ENCODE measurements at places on chromosomes 7 and 10. TPM values are rescaled to one million over a fixed set of nuclear protein-coding genes. Genes with fewer than 3 reads are reported as not detected.

DNA sequence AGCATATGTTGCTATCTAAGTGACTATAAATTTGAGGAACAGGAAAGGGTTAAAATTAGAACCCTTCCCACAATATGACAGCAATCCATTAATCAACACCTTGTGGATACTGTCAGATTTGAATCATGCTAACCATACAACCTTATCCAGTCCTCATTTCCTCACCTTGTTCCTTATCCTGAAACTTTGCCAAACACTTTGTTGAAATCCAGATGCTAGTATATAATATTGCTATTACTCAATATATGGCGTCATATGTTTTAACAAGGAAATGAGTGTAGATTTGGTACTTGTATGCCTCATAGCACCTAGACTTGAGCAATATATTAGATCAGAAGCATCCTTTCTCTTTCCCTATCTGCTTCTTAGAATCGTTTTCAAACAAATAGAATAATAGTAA lies 66.3 kb upstream of the SLC25A13 start:
- no peak for DNase-seq

DNA sequence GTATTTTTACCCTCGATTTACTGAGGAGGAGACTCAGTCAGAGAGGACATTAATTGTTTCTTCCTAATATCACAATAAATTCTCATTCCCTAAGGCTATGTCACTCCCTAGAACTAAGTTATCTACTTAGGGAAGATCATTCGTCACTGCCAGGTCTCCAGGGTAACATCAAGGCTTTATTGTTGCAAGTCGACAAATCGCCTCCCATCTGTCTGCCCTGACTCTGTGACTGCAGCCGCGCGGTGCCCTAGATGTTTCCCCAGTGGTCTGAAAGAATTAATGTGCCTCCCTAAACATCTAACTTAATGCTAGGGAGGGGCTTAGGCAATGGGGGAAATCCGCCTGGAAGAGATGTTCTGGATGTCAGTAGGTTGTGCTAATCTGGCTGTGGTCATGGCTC lies 558.8 kb upstream of the C7orf33 start:
- no peak for DNase-seq

The AS3MT gene
- polyA plus RNA-seq = 26.3 TPM

DNA sequence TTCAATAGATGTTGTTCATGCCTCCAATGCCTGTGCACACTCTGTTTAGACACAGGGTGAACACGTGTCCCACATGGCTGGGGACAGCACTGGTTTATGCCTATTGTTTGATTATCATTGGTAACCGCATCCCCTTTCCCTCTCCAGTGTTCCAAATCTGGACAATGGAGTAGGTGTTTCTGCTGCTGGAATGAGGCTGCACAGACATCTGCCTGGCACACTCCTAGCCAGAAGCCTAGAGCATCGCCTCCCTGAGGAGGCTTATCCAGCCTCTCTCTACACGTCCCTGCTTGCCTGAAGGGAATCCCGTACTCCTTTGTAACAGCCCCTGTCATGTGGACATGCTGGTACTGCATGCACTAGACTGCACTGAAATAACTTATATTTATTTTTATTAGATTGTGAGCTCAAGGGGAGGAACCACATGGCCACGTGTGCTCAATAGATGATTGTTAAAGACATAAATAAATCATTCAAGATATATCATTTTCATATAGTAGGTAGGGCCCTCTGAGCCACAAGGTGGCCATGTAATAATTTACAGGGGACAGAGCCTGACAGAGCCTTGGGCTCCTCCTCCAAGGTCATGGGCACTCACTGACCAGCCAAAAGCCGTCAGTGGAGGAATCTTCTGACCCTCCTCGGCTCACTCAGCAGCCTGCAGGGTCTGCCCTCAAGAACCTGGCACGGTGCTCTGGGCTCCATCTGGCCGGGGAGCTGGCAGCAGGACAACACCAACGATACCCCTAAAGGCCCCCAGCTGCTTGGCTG lies 310.9 kb upstream of the ZNF32 start:
- DNase-seq = no peak

DNA sequence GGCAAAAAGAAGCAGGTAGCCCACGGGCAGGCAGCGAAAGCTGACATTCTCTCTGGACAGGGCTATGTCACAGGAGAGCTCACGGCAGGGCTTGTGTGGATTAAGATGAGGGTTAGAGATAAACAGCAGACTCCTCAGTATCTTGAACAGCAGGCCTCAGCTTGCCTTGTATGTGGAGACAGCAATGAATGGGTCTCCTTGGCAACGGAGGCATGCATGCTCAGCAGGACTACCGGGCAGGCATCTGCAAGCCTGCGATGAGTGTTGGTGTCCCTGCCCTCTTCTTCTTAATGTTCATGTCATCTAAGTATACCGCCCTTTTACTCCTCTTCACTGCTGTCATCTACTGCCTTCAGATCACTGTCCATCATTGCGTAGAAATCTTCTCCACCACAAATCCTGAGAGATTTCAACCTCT lies 81.9 kb upstream of the C1GALT1 start:
- DNase-seq = no peak

Data from left renal cortex interstitium (tissue), 4 donors.